ENCODE measurements at places on chromosomes 16 and 17.

- no peak for DNase-seq
Observed at GRCh38 chr17:34763728-34764665, 184.6 kb downstream of the TMEM132E start.

DNA sequence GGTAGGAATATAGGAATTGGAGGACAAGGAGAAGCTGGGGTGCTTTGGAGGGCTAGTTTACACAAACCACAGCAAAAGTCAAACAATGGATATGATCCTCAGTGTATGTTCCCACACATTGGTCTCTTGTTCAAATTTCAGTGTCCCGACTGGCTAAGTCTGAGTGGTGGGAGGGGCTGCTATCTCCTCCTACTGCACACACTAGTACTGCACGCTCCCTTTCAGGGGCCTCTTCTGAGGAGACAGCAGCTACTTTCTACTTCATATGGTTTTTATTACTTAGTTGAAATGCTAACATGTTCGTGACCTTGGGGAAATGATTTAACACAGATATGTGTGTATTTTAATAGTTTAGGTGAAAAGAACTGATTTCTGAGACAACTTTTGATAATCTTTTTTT lies 18.8 kb upstream of the KRT10 start:
- no peak for DNase-seq

DNA sequence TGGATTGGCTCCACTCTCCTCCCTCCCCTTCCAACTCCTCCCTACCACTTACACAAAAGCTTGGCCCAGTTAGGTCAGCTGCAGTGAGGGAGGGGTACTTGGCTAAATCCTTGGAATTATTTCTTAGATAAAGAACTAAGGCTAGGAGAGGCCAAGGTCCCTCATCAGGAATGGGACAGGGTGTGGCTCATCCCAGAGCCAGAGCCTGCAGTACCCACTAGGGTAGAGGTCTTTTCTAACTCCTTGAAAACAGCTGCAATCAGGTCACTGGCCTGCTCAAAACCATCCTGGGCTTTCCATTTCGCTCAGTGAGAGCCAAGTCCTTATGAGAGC lies 1.9 kb upstream of the SLC46A1 start:
- no peak for DNase-seq

DNA sequence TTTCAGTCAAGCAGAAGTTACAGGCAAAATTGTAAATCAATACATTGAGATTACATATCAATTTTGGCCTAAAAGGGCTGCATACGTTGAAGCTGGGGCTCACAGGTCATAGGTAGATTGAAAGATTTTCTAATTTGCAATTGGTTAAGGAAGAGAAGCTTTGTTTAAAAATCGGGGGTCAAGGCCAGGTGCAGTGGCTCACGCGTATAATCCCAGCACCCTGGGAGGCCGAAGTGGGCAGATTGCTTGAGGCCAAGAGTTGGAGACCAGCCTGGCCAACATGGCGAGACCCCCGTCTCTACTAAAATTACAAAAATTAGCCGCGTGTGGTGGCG lies 68.4 kb downstream of the MARF1 start:
- DNase-seq = no peak

GRCh38 chr16:70434484-70435260 lies 4.2 kb downstream of the ST3GAL2 start:
- DNase-seq = no peak

DNA sequence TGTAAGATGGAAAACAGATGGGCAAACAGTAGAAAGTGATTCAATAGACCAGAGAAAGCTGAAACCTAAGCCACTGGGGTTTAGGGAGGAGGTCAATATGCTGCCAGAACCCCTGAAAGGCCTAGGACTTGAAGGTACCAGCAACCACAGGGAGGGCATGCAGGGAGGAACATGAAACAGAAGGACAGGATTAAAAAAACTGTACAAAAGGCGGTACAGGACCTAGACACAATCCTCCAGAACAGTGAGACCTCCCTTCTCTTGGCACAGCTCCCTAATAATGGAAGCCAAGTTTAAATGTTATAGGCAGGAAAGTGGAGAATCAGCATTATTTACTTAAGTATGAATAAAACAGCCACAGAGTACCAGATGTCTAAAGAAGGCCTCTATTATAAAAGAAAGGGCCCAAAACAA lies 105.5 kb downstream of the SPAG9 start:
- peak; percentile 21 for DNase-seq

GRCh38 chr17:67441052-67441895 lies 64.2 kb downstream of the PITPNC1 start:
- DNase-seq = peak; percentile 75

GRCh38 chr17:47246120-47246519 lies 7.5 kb upstream of the ITGB3 start:
- DNase-seq = no peak

DNA sequence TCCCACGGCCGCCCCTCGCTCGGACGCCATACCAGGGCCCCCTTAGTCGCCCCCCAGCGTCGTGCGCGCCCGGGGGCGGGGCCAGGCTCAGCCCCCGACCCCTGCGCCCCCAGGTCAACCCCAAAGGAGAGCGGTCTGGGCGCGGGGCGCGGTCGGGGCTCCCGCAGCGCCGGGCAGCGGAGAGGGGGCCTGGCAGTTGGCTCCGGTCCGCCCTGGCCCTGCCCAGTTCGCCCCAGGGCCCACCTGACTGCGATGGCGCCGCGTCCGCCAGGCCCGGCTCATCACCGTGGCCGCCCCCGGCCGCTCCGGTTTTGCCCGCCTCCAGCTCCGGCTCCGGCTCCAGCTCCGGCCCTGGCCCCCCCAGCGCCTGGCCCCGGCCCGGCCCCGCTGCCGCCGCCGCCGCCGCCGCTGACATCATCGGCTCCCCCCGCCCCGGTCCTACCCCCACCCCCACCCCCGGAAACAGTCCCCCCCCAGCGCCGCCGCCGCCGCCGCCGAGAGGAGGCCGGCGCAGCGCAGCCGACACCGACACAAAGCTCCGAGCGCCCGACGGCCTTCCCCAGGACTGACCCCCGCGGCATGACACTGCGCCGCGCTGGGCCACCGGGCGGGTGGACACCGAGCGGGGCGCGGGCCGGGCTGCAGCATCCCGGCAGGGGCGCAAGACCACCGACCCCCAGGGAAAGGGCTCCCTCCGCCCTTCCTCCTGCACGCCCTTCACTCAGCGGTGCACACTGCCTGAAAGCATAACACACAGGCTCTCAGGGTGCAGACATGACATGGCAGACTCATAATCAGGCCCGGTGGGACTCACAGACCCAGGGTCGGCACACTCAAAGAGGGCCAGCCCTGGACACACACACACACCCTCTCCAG lies at the start of gene ZBTB4:
Gene ZBTB4 (minus strand): TSS at position 419 of the 876 bp plus-strand sequence. CDS start 12,830 bp downstream, outside the sequence.
- peak; percentile 63 for DNase-seq

DNA sequence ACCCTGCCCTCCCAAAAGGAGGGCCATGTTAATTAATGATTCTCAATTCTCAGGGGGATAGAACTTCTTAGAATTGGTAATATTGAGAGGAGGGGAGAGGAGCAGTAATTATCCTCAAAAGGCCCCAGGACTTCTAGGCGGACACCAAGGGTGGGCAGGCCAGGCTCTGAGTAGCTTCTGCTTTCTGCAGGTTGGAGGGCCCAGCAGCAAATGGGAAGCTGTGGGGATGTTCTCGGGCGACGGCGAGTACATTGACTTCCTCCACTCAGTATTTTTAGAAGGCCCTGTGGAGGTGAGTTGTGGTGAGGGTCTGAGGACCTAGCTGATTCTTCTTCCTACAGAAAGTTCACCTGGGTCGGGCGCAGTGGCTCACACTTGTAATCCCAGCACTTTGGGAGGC lies 57.5 kb downstream of the DNAH2 start:
- DNase-seq = no peak

DNA sequence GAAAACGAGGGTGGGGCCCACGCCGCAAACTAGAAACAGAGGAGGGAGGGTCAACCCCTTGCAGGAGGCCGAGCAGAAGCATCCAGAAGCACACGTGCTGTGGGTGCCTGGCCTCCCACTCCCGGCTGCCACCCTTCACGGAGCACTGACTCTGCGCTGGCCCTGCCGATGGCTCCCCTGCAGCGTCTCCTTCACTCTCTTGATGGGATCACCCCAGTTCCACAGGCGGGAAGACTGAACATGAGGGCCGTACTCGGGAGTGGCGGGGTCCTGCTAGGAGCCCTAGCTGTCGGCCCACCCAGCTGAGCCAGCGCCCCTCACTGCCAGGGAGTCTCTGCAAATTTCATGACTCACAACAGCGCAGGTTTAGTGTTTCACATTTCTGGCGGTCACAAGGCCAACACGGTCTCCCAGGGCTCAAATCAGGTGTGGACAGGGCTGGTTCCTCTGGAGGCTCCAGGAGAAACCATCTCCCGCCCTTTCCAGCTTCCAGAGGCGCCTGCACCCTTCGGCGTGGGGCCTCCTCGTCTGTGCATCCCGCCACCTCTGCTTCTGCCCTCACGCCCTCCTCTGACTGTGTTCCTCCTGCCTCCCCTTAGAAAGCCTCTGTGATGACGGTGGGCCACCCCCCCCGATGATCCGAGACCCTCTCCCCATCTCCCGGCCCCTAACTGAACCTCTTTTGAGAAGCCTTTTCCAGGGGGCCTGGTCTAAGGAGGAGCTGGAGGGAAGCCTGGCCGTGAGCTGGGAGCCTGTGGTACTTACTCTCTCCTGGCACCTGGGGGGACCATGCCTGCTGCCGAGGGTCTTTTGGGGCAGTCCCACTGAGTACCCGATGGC lies 2.0 kb downstream of the PTX4 start:
- no peak for DNase-seq

- DNase-seq = peak; percentile 33
Observed at GRCh38 chr16:2753733-2754020, 1.2 kb downstream of the SRRM2 start.

DNA sequence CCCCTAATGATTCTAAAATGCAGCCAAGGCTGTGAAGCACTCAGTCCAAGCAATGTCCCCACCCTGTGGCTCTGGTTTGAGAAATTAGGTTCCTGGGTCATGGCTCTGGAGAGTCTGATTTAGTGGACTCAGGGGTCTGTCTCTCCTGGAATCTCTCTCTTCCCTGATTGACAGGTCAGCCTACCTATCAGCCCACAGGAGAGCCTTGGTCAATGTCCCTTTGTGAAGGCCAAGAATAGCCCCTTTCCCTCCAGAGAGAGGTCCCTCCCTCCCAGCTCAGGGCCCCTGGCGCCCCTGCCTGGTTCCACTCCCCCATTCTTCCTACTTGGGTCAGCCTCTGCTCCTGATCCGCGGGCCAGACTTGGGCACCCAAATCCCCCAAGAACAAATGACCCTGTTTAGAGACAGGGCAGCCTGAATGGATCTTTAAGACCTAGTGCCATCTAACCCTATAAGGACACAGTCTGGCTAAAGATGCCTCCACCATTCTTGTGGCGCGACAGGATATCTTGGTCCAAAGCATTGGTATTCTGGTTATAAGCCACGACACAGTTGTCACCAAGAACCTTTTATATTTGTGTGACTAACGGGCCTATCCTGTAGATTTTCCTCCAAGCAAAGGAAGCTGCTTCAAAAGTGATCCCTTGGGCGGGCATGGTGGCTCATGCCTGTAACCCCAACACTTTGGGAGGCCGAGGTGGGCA lies 38.3 kb upstream of the PRSS54 start:
- DNase-seq = no peak

GRCh38 chr17:2925011-2925410 lies 128.8 kb downstream of the RAP1GAP2 start:
- no peak for DNase-seq
